Left renal pelvis (tissue), 4 donors: ENCODE measurements at places on chromosomes 5 and 9. TPM values are rescaled to one million over a fixed set of nuclear protein-coding genes. Genes with fewer than 3 reads are reported as not detected.

DNA sequence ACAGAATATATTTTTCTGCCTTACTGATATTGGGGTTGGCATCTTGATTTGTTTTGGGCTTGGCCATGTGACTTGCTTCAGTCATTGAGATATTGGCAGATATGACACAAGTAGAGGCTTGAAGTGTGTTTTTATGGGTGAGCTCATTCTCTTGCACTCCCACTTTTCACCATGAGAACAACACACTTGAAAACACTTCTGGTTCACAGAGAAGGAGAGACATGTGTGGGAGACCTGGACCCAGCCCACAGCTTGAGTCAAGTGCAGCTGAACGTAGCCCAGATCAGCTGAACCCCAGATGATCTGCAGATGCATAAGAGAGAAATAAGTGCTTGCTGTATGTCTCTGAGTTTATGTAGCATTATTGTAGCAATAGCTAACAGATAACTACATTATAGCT lies 155.4 kb downstream of the SEMA6A start:
- DNase-seq: no peak

DNA sequence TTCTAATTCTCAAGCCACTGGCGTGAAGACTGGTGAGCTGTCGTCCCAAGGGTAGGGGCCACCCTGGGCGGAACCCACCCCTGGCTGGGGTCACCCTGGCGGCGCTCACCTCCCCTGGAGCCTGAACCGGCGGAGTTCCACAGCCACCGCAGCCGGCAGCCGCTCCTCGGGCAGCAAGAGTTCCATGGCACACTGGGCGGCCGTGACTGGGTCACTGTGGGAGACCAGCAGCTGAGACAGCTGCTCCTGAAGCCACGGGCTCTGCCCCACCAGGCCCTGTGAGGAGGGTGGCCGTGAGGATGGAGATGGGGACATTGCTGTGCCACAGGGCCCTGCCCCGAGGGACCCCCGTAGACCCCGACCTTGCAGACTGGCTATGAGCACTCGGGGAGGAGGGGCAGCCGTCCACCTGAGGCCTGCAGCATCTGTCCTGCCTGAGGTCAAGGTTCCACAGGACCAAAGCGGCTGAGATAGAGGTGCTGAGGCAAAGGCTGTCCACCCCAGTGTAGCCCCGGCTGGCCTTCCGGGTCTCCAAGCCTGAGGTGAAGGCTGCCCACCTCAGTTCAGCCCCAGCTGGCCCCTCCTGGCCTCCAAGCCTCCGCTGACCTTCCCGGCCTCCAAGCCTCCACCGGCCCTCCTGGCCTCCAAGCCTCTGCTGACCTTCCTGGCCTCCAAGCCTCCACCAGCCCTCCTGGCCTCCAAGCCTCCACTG lies 50.6 kb upstream of the NRARP start:
- no peak for DNase-seq

DNA sequence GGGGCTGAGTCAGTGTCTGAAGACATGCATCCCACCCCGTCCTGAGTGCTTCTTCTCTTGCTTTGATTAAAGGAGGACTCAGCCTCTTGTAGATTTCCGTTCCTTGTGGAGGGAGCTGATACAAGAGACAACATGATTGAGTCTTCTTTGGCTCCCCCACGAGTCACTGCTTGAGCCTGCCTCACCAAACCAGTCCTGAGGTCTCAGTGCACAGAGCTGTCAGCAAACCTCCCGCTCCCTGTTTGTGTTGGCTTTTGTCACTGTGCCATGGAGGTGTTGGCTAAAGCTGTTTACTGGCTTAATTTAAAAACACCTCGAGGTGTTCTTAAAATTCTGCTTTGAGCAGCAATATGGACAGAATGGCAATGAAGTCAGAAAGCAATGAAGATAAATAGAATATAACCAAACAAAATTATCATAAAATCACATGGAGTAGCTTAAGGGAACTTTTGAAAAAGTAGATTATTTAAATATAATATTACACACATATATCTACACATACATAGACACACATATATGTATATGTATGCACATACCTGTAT lies 234.1 kb upstream of the ANKRD55 start:
- no peak for DNase-seq

DNA sequence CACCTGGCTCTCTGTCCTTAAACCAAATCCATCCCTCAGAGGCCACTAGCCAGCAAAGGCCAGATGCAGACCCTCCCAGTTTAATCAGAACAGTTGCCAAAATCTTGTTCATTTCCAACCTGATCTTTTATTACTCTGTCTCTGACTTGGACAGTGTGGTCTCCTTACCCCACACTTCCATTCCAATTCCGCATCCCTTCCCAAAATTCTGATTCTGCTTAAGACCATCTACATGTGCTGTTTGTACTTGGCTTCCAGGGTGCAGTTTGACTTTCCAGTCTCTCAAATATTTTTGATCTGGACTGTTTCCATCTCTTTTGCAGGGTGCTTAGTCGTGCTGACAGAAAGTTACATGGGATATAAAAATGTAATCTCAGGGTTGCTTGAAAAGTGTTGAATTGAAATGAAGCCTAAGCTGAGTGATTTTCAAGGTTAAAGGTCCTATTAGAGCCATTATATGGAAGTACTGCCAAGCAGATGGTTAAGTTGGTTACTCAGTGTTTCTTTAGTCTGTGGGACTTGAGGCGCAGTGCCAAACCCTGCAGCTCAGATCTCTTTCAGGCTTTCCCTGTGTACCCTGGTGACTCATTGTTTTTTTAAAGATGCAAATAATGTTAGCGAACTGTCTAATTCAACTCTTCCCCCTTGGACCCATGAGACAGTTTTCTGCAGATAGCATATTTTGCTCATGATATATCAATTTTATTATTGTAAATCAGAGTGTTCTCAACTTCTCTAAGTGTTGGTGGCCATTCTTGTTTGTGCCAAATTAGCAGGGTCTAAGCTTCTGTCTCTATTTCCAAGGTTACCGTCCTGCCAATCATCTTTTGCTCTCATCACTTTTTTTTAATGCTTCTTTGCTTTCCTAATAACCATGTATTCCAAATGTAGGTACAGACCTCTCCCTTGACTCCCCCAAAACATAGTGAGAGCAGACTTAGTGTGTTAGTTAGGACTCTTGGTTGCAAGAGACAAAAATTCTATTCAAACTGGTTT lies 18.2 kb upstream of the DCP2 start:
- DNase-seq: no peak

DNA sequence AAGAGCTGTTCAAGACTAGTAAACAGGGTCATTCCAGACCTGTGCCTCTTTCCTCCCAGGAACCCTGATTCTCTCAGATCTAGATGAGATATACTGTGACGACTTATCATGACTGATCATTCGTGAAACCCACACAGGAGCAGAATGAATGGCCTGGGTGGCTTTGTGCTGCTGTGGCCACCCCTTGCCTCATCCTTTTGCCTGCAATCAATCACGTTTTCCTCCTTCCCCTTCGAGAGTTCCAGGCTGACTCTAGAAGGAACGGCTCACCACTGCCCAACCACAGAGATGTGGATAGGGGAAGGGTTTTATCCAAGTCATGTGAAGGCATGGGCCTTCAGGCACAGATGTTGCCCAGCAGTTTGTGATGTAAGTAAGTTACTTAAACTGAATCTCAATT lies 5.8 kb downstream of the ANXA6 start:
- no peak for DNase-seq

DNA sequence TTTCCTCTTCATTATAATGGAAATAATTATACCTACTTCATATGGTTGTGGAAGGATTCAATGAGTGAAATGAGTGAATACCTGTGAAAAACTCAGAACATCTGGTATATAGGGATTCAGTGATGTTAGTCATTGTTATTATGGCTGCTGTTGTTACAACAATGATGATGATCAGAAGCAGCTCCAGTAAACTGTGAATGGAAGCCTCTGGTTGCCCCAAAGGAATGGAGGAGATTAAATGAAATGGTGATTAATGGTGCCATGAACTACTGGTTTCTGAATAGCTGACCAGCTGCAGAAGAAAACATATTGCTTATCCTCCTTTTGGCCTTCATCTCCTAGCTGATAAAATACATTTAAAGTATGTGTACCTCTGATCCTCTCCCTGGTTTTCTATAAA lies 372.0 kb downstream of the ARHGEF28 start:
- no peak for DNase-seq

DNA sequence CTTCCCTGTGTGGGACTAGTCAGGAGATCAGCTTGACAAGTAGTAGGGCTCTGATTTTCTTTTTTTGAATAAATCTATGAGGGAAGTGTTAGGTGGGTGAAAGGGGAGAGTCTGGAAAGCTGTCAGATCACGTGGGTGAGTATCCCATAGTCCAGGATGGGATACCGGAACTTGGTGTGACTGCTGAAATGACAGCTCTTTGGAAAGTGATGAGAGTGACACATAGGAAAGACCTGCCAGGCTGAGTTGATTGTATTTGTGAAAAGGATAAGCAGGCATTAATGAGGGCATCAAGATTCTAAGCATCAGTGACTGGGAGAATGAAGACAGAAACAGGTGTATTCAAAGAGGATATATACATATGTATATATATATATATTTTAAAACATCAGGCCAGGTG lies 35.6 kb downstream of the ACTBL2 start:
- no peak for DNase-seq

DNA sequence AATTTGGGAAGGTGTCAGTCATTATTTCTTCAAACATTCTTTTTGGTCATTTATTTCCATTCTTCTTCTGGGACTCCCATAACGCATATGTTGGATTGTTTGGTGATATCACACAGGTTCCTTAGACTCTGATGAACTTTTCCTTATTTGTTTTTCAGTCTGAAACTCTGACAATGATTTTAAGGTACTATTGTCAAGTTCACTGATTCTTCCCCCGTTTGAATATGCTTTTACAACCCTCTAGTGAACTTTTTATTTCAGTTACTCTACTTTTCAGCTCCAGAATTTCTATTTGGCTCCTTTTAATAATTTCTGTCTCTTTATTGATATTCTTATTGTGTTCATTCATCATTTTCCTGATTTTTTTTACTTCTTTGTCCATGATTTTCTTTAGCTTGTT lies 92.5 kb upstream of the RORB start:
- no peak for DNase-seq

DNA sequence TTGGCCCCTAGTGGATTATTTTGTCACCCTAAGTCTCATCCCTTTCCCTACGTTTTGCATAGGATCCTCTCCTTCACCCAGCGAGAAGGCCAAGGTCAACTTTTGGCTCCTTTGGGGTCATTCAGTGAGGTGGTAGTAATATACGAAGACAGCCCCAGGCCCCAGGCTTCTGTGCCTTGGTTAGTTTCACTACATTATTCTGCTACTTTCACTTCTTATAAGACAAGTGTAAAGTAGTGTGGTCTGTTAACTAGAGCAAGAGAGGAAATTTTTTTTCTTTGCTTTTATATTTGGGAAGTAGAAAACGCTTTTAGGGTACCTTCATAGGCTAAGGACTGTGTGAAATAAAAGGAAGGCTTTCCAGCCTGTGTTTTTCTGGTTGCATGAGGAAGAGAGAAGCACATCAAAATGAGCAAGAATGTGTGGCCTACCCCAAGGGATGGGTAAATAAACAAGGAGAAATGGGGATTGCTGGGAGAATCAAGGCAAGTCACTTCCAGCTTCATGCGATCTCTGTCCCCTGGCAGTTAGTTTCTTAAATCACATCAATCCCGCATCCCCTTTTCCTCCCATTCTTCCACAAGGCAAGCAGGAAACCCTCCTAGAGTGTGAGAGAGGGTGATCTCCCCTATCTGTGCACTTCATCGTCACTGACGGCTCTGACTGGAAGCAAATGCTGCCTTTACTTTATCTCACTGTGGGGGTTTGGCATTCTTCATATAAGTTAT lies 677.0 kb upstream of the WWC1 start:
- no peak for DNase-seq

Gene QRFP
- 0.37 TPM for polyA plus RNA-seq

Gene FAM163B
- 0.42 TPM for polyA plus RNA-seq

Gene FAM114A2
- 22.3 TPM for polyA plus RNA-seq

Gene EPB41L4A
- 26.9 TPM for polyA plus RNA-seq
